T-helper 9 cell (primary cell): ENCODE measurements at places on chromosomes 4 and X.

DNA sequence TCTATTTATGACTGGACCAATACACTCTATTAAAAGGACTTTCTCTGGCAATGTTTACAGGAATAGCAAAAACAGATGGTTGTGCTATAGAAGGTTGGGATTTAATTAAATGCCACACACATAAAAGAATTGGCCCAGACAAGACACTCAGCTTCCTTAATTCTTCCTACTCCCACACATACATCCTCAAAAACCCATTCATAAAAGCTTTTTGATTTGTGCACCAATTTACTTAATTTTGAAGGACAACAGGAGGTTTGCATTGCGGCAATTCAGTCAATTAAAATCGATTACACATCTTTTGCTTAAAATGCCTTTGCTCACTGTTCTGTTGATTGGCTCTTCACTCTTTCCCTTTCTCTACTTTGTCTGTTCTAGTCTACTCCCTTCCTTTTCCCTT is 317.1 kb downstream of the CBLL2 start:
- no peak for DNase-seq

DNA sequence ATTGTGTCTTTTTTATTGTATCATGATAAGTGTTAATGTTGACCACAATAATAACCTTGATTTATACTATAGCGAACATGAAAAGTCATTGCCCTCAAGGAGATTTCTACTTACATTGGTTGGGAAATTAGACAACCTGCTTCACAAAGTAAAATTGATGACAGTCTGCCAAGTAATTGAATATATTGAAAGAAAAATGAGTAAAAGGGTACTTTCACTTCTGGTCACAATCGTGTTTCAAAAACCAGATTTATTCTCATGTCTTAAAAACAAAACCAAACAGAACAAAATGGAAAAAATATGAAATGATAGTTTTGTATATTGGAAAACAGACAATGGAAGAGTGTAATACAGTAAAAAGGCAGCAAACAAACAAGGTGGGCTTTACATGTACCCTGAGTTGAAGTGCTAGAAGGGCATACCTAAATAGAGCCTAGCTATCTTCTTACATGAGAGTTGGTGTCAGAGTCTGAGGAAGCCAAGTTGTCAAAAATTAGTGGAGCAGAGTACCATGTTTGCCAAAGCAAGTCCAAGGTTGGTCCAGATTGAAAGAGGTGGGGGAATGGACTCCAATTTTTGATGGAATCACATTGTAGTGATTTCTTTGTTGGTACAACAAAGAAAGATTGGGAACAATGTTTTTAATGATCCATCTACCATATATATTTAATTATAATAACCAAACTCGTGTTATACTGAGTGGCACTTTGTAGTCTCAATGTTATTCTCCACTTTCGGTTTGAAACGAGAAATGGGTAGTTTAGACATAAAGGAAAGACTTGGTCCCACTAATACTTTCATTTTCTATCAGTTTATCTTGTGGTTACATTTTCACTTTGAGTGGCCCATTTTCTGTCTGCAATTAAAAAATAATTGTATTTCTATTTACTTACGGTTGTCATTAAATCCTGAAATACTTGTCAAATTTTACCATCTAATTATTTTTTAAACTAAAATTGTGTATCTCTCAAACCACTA is 775.6 kb downstream of the STIM2 start:
- no peak for DNase-seq

DNA sequence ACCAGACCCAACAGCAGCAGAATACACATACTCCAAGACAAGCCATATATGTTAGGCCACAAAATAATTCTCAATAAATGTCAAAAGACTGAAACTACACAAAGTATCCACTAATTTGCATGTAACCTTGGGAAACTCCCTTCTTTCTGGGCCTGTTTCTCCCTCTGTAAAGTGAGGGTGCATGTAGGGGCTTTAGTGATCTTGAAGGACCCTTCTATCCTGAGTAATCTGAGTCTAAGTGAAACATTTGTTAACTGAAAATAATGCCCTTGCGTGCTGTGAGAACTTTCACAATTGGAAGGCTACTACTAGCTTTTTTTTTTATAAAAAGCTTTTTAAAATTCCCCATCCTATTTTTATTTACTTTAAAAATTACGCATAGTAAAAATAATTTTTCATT is 125.2 kb downstream of the NEXMIF start:
- DNase-seq, result no peak

DNA sequence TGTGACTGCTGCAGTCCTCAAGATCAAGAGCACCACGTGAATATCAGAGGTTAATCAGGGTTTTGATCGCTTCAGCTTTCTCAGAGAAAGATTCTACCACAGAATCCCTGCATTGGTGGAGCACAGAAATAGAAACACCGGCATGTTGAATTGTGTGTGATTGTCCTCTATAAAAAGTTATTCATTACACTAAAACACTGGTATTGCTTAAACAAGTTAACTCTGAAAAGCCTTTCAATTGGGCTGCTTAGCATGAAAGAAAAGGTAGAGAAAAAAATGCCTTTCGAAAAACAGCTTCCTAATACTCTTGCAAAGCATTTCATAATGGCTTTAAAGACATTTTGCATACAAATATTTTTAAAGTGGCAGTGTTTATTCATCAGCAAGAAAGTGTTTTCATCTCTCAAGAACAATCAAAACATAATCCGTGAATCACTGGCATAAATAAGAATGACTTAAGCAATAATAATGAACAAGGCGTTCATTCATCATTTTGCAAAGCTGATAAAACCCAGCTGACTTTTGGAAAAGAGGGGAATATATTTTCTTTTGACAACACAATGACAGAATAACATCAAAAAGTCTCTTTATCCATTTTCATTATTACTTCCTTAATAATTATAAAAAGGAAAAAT is 61.1 kb downstream of the HELT start:
- DNase-seq, result no peak

DNA sequence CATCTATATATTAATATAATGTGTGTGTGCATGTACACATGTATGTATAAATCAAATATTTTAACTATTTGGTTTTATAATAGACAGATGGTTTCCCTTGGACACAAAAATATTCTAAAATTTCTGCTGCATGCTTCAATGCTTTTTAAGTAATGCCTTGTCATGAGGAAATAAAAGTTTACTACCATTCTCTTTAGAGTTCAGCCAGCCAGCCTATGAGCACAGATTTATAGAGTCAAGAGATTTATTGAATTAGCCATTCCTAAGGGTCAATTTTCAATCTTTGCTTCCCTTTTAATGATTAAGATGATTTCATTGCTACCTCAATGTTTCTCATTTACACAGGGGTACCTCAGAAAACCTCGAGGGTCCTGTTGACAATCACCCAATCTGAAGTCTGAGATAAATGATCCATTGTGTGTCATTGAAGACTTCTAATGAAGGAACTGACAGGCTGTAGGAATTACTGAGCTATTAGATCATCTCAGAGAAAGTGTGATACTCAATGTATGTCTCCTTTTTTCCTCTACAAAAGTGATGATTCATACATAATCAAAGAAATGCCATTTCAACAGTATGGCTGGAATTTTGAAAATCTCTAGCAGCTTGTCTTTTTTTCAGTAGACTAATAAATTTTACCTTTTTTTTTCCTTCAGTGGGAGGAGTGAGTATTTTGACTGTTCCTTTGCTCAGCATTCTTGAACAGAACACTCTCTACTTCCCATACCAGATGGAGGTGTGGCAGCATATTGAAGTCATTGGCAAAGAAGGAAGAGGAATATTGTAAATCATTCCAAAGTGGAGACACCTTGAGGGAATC is 222.6 kb upstream of the PCDH18 start:
- DNase-seq, result no peak

DNA sequence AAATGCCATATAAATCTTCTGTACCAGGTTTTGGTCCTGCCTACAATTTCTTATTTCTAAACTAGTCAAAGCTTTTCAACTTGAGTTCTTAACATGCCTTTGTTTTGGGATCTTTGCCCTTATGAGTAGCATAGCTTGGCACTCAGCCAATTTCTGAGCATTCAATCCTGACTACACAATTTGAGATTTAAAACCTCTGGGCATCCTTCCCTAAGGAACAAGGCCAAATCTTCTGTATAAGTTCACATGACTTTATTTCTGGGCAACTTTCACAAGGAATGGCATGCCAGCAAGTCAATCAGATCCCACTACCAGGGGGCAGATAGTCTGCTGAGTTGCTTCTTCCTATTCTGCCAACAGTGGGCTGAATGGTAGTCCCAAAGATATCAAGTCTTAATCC is 254.2 kb downstream of the ADAMTS3 start:
- no peak for DNase-seq

DNA sequence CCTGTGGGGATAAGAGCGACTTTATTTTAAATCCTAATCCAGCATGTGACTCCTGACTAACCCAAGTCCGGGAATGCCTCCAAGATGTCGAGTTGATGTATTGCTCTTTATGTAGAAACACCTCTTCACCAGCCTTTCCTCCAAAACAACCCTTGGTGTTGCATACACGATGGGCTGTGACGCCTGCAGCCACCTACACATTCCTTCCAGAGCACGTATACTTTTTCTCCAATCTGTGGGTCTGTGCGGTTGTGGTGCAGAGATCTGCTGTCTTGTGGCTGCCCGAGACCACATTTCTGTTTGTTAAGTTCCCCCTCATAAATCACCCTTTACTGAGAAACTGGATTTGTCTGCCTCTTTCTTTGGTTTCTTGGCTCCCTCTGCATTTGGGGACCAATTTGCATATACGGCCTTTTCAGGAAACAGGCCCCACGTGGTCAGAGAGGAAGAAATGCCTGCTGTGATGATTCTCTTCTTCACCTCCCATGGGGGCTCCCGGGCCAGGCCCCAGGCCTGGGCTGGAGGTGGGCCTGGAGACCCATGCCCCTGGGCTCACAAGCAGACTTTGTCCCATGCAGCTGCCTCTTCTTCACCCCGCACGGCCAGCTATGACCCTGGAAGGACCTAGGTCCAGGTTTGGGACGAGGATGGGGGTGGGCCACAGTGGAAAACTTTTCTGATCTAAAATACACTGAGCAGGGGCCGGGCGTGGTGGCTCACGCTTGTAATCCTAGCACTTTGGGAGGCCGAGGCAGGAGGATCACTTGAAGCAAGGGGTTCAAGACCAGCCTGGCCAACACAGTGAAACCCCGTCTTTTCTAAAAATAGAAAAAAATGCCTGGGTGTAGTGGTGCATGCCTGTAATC is 21.4 kb upstream of the AFAP1 start:
- DNase-seq, result no peak

DNA sequence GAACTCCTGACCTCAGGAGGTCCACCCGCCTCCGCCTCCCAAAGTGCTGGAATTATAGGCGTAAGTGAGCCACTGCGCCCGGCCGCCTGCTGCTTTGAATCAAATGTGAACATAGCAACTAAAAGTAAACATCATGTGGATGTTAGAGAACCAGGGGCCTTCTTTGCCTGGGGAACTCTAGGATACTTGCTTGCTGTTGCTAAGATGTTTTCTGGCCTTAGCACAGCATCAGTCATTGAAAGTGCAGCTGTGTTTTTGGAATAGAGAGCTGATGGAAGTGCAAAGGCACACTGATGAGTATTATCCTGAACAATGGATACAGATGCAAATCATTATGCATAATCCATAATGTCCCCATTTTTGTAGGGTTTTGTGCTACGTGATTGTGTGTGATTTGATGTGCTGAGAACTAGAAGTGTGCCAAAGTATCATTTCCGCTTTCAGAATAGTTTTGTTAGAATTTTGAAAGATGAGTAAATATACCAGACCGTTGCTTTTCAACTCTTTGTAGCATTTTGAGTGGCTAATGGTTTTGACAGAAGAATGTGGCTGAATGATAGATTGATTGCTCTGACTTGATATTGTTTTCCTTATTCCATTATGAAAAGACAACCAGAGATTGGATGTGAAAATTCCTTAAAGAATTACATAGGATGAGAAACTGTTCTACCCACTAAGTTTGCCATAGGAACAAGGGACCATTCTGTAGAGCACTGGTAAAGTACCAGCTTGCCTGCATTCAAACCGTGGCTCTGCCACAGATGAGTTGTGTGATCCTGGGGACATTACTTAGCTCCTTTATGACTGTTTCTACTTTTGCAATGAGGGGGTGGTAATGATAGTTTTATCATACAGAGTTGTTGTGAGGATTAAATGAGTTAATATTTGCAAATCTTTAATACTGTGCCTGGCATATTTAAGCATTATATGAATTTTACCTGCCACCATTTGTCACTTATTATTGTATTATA is 74.7 kb downstream of the REPS2 start:
- DNase-seq, result no peak

GRCh38 chrX:141732031-141732430 is 33.5 kb upstream of the SPANXD start:
- no peak for DNase-seq

DNA sequence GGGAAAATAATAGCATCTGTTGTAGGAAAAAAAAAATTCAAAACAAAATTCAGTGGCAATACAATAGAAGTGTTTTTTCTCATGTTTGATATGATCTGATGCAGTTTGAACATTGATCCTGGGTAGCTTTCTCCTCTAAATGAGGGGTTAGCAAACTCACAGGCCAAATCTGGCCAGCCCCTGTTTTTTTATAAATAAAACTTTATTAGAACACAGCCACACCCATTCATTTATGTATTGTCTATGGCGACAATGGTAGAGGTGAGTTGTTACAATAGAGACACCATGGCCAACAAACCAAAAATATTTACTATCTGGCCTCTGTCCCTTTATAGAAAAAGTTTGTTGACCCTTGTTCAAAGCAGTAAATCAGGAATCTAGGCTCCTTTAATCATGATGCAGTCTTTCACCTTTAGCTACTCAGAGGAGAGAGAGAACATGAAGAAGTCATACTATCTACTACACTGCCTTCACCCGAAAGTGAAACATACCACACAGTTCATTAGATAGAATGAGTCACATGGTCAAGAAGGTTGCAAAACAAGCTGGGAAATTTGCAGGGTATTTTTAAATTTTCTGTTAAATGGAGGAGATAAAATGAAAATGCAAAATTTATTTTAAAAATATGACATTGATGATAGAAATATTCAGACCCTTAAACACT is 186.6 kb upstream of the MAOA start:
- DNase-seq, result no peak

GRCh38 chr4:74293558-74293957 is 14.7 kb upstream of the EPGN start:
- DNase-seq, result no peak

DNA sequence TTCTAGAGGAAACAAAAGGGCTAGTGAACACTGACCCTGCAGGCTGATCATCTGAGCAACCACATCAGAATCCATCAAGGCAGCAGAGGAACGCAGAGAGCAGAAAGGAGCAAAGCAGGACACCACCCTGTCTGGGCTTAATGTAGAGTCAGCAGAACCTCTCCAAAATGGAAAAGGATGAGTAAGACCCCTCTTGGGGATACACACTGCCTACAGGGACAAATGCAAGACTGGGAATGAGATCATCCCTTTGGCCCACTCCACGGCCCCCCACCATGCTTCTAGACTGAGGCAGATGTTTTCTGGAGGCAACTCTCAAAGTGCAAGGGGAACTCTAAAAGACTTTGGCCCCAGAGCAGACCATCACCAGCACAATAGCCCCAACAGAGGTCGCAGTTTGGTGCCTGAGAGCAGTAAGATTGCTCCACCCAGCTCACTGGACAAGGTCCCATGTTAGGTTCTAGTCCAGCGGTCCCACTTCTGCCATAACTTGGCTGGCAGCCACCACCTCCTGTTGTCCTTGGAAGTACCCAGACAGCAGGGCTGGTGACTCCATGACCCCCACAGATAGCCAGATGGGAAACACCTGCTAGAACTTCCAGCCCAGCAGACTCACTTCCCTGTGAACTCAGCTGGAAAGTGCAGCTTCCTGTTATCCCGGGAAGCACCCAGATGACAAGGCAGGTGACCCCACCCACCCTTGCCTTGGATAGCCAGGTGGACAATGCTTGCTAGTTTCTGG is 372.7 kb downstream of the INPP4B start:
- no peak for DNase-seq

GRCh38 chrX:55783723-55784122 is 66.2 kb downstream of the RRAGB start:
- no peak for DNase-seq

GRCh38 chrX:15829217-15829616 is 25.4 kb downstream of the AP1S2 start:
- no peak for DNase-seq
